GM18507 (cell line): ENCODE measurements at places on chromosomes 5 and 9.
A peak's percentile ranks its signal among the peaks of the same experiment; 100 is the strongest.

DNA sequence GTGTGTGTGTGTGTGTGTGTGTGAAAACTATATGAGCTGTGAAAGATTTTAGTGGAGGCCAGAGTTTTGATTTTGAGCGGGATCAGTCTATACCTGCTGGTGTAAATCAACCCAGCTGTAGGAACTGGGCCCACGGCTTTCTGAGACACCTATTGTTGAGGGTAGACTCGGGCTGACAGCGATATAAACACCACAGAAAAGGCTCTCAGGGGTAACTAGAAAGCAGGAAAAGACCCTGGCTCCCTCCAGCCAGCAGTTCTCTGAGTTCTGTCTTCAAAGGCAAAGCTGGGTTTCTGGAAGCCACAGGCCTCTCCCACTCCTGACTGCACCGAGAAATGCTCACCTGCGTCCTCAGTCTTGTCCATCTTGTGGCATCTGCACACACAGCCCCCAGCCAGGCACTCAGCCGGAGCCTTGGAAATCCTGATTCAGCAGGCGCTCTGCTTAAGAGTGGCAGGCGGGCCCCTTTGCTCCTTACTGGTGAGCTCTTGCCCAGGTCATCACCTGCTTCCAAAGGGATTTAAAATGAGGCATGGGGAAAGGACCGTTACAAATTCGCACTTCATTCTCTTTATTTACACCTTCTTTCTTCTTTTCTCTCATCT is 223.3 kb downstream of the NDUFS4 start:
- DNase-seq: no peak

GRCh38 chr5:14779975-14780374 is 91.6 kb downstream of the ANKH start:
- no peak for DNase-seq

- DNase-seq: no peak
Observed at GRCh38 chr9:127693697-127694096, 13.1 kb upstream of the CFAP157 start.

- DNase-seq: peak; percentile 26
Observed at GRCh38 chr9:121684381-121685145, 33.1 kb downstream of the DAB2IP start.

DNA sequence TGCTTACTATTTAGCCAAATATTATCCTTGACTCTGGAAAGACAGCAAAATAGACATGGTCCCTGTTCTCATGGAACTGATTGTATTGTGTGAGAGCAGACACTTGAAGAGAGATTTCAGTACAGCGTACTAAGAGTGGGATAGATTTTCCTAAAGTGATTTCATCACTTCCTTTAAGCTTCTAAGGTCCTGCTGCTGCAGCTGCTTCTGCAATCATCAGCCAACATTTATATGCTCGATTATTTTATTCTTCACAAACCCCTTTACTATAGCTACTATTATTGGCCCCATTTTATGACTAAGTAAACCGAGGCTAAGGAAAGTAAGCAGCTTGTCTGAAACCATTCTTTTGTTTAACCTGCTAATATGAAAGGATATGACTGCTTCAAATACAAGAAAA is 137.7 kb downstream of the SPATA31D1 start:
- no peak for DNase-seq

- DNase-seq: no peak
Observed at GRCh38 chr5:158039911-158040347, 181.0 kb upstream of the CLINT1 start.

DNA sequence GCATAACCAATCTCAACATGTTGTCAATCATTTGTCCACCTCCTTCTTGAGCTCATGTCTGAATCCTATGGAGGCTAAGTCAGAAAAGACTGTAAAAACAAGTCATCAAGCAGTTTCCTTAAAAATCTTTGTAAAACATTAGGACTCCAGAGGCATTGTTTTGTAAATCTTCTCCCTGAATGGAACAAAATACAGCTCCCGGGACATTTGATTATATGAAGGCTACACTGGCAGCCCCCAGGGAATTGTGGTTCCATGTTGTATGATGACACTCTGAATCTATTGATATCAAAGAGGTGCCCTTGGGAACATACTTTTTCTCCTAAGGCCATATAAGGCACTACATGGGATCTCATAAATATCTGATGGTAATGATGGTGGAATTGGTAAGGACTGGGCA is 83.2 kb upstream of the NUDT12 start:
- no peak for DNase-seq

- DNase-seq: no peak
Observed at GRCh38 chr5:107157809-107158208, 512.9 kb downstream of the EFNA5 start.

GRCh38 chr9:86491468-86492266 is 137.5 kb upstream of the TUT7 start:
- no peak for DNase-seq

DNA sequence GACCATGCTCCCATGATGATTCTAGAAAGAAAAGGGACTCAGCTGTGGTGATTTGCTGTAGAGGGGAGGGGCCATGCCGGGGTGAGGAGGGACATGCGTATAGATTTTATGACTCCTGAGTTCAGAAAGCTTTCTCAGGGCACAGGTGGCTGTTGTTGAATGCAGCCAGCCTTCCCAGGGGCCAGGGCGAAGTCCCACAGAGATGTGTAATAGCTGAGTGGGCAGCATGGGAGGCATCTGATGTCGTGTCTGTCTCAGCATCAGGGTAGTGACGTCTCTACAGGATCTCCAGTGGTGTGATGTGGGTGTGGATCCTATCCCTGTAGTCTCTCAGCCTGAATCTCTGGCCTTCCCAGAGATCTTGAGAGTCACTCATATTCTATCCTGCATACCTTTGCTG is 7.8 kb upstream of the BOD1 start:
- no peak for DNase-seq

DNA sequence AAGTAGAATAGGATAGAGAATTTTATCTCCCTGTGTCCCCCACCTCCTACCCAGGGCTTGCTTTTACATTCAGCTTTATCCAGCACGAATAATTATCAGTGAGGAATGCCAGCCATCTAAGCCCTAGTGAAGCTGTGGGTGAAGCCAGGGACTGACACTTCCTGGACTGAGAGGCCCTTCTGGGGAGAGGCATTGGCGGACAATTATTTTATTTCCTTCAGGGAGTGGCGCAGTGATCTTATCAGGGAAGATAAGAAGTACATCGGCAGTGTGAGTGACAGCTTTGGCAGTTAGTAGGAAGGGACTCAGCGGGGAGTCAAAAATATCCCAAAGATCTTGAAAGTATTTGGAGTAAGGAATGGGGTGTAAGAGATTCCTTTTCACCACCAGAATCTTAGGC is 34.9 kb upstream of the RPS23 start:
- DNase-seq: no peak

DNA sequence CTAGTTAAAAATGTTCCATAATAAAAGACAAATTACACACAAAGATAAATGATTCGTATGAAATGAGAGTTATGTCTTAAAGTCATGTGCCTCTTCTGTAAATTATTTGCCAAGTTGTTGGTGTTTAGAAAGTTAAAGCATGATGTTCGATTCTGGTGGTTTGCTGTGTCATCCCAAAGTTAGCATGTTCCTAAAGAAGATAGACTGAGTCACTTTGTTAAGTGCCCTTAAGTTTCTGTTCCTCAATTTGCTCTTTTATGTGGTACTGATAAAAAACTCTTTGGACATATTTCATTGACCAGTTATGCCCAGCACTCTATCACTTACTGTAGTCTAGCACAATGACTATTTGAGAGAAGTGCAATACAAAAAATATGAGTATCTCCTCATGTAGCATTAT is 366.9 kb upstream of the ZNF608 start:
- DNase-seq: no peak

- DNase-seq: no peak
Observed at GRCh38 chr5:111301264-111301663, 77.1 kb downstream of the CAMK4 start.

GRCh38 chr9:18346745-18347144 is 127.2 kb upstream of the ADAMTSL1 start:
- DNase-seq: no peak

DNA sequence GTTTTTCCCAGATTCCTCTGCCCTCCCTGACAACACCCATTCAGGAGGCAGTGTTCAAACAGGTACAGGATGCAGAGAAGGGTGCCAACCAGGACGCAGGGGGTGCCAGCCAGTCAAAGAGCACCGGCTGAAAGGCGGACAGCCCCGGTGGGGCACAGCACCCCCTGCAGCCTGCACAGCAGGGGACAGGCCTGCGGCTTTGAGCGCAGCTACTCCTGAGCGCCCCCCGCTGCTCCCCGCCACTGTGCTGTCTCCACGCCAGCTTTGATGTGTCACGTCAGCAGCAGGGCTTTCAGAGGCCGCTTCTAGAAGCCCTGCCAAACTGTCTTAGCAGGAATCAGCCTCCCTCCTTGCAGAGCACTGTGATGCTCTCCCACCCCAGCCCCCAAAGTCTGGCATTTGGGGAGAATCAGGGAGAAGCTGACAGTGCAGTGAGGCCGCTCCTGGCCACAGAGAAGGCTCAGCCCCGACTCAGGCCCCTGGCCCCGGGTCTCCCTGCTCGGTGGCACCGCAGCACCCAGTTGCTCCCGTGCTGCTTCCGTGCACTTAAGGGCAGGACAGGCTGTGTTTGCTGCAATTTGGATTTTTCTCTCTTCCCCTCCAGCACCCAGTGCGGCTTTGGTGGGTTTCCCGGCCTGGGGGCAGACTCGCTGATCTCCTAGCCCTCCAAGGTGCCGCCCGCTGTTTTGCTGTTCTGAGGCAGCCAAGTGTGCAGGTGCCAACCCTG is 20.3 kb downstream of the AK8 start:
- no peak for DNase-seq

- no peak for DNase-seq
Observed at GRCh38 chr9:87681271-87682061, 44.5 kb upstream of the CTSL start.

- DNase-seq: no peak
Observed at GRCh38 chr5:168273056-168273980, 18.1 kb upstream of the WWC1 start.

DNA sequence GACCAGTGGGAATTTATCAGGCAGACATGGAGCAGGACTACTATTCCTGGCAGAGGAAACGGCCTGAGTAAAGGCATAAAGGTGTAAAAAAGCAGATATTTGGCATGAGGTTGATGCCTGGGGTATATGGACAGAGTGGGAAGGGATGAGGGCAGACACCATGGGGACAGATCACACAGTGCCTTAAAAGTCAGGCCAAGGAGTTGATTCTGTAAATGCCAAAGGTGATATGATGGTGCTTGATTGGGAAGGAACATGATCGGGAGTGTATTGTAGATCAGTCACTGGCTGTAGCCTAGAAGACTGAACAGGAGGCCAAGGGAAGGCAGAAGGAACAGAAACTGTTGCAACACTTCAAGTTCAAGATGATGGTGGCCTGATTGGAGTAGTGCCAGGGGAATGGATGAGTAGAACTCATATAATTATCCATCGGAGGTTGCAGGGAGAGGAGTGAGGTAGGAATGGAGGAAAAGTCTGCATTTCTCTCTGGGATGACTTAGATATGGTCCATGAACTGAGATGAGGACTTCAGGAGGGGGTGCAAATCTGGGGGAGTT is 594.3 kb upstream of the KLF4 start:
- no peak for DNase-seq

DNA sequence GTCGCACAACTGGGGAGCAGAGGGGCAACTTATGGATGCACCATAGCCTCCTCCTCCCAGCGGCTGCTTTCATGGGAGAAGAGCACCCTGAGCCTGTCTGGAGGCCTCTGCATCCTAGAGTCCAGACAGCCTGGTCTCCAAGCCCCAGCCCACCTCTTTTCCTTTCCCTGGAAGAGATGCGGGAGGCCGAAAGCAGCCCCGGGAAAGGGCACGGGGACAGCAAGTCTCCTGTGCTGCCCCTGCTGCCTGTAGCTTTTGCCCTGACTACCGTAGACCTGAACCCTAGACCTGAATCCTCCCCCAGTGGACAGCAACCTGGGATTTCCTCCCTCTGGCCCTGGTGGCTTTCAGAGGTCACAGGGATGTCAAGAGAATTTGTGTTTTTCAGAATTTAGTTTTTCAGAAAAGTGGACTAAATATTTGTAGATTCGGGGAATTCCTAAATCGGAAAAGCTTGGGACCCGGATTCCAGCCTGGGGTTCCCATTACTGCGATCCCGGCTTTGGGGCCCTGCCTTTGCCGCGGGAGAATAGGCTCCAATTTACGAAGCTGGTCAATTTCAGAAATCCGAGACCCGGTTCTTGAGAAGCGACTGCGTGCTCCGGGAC is 4.3 kb upstream of the PITX1 start:
- no peak for DNase-seq

GRCh38 chr5:2699686-2700085 is 51.8 kb downstream of the IRX2 start:
- no peak for DNase-seq

DNA sequence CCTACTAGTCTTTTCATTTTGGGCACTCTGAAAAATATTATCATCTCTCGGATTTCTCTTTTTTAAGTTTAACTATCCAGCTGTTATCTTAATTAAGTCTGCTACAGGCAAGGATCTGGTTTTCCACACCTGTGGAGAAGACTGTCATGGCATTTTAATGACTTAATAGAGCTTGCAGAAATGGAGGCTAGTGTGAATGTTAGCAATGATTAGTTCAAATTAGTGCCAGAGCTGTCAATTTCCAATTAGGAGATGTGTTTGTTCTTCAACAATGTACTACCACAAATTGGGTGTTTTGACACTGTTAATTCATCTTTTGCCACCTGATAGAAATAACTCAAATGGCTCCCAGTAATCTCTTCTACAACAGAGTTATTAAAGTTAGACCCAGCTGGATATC is 2023.0 kb upstream of the CDH9 start:
- no peak for DNase-seq

GRCh38 chr5:96259151-96259772 is 173.8 kb downstream of the PCSK1 start:
- DNase-seq: no peak

GRCh38 chr5:147439254-147439653 is 70.6 kb downstream of the DPYSL3 start:
- no peak for DNase-seq

GRCh38 chr5:172142709-172143215 is 45.3 kb downstream of the STK10 start:
- no peak for DNase-seq

GRCh38 chr9:84670138-84671041 is 861 bp downstream of the NTRK2 start:
- no peak for DNase-seq
